Stimulated activated naive B cell treated with anti-CD40 and anti-IgM and Interleukin-4, amounts not matched to agents 10 μg/mL and 1 μg/mL and 100 μg/mL, for 72 hours (primary cell): ENCODE measurements at places on chromosomes 16 and 17.

DNA sequence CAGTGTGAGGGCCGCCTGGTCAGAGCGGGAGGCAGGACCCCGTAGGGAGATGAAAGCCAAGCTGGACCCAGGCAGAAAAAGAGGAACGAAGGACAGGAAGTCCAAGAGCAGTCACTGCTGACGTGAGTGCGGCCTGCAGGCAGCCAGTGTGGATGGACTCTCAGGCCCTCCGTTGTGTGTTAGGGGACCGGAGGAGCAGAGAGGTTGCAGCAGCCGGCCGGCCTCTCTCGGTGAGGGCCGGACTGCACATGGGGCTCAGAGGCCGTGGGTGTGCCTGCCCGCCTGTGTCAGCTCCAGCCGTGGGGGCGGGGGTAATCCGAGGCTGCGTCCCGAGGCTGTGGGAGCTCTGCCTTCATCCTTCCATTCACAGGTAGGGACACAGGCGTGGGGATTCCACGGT is 67.4 kb downstream of the JPH3 start:
- DNase-seq: no peak

GRCh38 chr17:80511222-80512180 is 33.1 kb upstream of the RPTOR start:
- DNase-seq: no peak

DNA sequence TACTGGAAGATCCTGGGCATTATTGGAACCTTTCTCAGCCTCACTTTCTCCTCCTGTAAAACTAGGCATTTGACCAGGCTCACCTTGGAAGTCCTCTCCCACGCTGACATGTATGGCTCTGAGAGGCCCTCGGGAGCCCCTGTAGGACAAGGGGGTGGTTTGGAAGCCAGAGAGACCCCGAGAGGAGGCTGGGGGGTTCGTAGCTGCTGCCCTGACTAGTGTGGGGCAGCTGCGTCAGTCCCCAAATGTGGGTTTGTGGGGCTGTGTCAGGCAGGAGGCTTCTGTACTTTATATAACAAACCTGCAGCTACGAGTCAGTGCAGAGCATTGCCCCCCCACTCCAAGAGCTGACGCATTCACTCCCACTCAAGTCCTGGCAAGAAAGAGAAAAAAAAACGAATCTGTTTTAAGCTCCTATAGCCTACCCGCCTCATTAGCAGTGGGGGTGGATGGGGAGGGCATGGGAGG is 1.8 kb downstream of the CX3CL1 start:
- no peak for DNase-seq

DNA sequence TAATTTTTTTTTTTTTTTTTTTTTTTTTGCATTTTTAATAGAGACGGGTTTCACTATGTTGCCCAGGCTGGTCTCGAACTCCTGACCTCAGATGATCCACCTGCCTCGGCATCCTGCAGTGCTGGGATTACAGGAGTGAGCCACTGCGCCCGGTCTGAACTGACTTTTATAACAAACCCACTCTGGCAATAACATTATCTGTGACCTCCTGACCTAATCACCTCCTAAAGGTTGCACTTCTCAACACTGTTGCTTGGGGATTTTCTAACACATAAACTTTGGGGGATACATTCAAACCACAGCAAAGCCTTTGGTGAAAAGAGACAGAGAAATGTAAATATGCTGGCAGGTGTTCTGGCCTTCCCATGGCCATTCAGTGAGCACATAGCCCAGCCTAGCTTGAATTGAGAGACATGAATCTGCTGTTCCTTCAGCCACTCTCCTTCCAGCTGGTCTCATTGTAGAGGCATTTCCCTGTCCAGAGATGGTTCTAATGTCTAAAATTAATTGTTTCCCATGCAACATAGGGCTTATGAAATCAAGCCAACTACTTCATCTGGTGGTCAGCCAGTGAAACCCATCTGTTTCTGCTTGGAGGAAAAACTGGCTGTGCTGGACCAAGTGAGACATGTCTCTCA is 28.3 kb downstream of the LYRM1 start:
- DNase-seq: no peak

DNA sequence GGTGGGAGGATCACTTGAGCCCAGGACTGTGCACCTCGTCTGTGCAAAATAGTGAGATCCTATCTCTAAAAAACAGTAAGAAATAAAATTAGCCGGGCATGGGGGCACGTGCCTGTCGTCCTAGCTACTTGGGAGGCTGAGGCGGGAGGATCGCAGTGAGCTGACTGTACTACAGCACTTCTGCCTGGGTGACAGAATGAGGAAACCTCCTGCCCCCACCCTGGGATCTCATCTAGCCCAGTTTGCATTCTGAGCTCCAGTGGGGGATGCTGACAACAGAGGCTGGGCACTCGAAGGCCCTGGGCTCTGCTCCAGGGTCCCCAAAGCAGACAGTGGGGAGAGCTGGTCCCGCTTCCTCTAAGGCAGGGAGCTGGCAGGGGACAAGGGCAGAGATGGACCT is 7.1 kb downstream of the NAGPA start:
- DNase-seq: no peak
